Cardiac muscle cell (in vitro differentiated cells and primary cell): ENCODE measurements at places on chromosomes 3 and 15. TPM values are rescaled to one million over a fixed set of nuclear protein-coding genes. Genes with fewer than 3 reads are reported as not detected.

The ERICH6 gene
- 0.18 TPM in 1 of 2 replicates, not detected in the other for total RNA-seq

The TJP1 gene
- 76.2 and 93.9 TPM in 2 replicates for total RNA-seq

The TICRR gene
- total RNA-seq = 3.8 and 11.0 TPM in 2 replicates

The LYZL4 gene
- 4.3 and 5.4 TPM in 2 replicates for total RNA-seq

The SAMMSON gene
- total RNA-seq = 0.06 TPM in 1 of 2 replicates, not detected in the other

The LRRC15 gene
- total RNA-seq = 0.06 TPM in 1 of 2 replicates, not detected in the other

- no peak for DNase-seq
These were observed 317.5 kb downstream of the BCHE start for GRCh38 chr3:165519687-165520086.

GRCh38 chr15:36626141-36626800, 46.8 kb downstream of the CDIN1 start:
- no peak for DNase-seq

- peak; percentile 6 for DNase-seq
These were observed 520 bp downstream of the MESD start for GRCh38 chr15:80989081-80989517.

GRCh38 chr15:48802257-48802656, 8.6 kb downstream of the CEP152 start:
- no peak for DNase-seq

GRCh38 chr3:53426918-53427317, 67.5 kb upstream of the CACNA1D start:
- DNase-seq = no peak

DNA sequence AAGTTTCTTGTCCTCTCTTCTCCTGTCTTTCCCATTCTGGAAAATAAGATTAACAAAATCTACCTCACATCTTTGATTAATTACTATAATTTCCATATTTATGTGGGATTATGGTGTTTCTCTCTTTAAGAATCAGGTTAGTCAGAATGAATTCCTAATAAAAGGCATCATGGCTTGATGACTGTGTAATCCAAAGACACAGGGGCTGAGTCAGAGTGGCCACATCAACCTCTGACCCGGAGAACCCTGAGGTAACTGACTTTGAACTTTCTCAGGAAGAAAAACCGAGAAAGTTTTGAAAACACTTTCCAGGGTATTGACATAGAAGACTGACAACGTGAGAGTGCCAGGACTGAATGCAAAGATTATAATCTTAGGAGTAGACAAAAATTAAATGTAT, 170.3 kb upstream of the MCTP2 start:
- DNase-seq = no peak

DNA sequence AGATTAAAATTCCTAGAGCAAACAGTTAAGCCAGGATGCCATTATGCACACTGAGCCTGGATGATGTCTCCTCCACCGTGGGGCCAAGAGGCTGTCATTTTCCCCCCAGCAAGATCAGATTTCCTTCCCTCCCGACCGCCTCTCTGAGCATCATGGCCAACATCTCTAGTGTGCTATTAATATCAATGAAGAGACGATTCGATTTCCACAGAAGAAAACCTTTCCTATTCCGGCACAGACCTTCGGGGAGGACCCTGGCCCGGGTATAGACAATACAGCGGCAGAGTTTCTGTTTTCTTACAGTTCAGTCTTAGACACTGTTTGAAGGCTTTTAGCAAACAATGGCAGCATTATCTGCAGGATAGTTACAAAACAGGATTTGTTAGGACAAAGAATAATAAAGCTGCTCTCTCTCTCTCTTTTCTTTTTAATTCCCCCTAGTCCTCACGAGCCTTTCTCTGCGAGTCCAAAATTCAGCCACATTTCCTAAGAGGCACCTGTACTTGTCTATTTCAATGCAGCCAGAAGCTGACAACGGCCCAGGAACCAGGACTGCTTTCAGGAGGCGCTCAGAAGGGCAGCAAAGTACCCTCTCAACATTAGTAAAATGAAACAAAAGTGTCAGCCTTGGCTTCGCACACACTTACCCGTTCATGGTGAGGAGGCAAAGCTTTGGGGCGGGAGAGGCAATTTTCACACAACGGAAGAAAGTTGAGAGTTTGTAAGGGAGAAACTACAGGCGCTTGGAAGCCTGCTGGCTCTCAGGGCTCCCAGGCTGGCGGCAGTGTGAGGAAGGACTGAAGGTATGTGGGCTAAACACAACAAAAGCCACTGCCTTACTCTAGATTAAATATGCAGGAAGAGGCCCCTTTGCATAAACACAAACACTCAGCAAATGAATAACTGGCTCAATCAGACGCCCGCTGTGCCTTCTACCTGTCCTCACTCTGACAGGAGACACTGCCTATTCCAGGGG, 278.0 kb downstream of the FOXP1 start:
- DNase-seq = peak; percentile 45

DNA sequence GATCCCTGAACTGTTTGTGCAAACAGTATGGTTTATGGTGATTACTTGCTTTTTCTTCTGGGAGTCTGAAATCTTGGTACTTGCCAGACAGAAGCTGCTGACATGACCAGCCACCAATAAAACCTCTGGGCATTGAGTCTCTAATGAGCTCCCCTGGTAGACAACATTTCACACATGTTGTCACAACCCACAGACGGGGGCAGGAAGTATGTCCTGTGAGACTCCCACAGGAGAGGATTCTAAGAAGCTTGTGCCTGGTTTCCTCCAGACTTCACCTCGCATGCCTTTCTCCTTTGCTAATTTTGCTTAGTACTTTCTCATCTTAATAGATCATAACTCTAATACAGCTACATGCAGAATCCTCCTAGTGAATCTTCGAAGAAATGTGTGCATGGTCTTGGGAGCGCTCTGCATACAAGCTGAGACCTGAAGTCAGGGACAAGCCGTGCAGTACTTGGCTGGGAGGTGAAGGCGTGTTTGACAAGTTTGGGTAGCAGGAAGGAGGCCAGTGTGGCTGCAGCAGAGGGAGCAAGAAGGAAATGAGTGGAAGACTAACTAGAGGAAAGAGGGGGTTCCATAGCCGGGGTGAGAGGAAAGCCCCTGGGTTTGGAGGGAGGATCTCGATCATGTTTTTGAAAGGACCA, 49.0 kb downstream of the B3GNT5 start:
- DNase-seq = no peak

GRCh38 chr3:63613561-63613960, 38.9 kb upstream of the SNTN start:
- no peak for DNase-seq

DNA sequence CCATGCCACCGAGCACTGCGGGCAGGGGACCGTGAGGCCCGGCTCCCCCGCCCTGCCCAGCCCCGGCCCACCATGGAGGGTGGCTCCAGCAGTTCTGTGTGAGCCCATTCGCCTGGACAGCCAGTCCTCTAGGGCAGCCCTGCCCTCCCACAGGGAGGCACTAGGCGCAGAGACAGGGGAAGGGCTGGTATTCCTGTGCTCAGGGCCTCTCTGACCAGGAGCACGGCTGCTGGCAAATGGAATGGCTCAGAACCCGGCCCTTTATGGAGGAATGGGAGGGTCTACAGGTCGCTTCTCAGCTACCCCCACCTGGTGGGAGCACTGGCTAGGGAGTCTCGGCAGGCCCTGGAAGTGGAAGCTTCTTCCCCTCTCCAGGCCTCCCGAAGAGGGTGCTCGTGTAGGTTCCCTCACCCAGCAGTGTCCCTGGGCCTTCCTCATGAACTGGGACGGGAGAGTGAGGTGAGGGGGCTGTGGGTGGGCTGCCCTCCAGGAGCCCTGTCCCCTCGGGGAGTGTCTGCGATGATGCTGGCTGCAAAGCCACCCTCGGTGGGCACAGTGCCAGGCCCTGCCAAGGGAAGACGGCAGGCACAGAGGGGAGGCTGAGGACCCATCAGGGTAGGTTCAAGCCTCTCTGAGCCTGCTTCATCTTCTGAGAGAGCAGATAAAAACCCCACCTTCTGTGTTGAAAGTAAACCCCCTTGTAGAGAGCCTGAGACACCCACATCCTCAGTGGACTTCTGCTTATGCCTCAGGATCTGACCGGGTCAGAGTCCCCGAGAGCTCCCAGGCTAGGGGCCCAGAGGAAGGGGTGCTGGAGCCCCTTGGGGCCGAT, 1.5 kb downstream of the MELTF start:
- no peak for DNase-seq

DNA sequence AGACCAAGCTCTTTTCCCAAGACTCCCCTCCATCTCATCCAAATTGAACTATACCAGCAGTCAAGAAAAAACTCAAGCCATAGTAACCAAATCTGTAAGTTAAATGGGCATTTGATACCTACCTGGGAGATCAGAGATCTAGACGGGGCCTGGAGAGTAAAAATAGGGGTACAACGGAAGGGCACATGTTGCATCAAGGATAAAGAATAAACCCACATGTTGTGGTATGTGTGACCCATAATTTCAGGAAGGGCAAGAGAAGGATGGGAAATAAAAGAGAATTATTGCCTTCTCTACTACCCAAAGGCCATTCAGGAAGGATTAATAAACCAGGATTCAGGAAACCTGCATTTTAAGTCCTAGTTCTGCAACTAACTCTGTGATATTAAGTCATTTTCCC, 1.5 kb downstream of the TEX55 start:
- no peak for DNase-seq

GRCh38 chr15:62528505-62528904, 363.4 kb upstream of the C2CD4B start:
- no peak for DNase-seq

- DNase-seq = peak; percentile 72
These were observed at the start of gene HDGFL3 for GRCh38 chr15:83207660-83208366. HDGFL3 (minus strand) TSS chr15:83207823; CDS start chr15:83207414, 409 bp downstream.

DNA sequence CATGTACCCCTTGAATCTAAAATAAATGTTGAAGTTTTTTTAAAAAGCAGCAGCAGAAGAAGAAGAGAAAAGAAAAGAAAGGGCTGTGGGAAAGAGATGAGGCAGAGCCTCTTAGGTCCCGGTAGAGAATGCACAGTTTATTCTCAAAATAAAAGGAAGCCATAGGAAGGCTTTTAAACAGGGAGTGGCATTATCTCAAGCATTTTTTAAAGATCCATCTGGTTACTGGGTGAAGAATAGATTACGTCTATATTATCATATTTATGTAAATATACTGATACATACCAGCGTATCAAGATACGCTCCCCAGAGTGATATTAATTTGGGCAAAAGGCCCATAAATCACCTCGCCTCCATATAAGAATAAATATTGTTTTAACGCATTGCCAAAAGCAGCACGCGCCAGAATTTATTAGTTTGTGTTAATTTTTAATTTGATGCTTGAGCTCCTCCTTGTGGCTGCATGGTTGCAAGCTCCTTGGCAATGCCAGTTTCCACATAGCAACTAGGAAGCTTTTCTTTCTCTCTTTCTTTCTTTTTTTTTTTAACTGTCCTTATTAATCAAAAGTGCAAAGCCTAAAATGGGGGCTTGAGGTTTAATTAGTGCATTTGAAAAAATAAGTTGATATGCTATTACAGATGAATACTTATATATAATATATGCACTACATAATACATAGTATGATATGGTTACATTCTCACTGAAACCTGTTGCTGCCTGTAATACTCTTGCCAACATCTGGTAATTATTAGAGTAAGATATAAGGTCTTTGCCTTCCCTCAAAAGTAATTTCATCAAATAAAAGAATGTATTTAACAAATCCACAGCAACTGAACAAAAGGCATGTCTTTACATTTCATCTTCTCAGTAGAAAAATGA, 242.8 kb upstream of the UBE2E2 start:
- DNase-seq = peak; percentile 67

GRCh38 chr15:90774731-90775514, 57.8 kb downstream of the BLM start:
- peak; percentile 31 for DNase-seq

- DNase-seq = no peak
These were observed 303.1 kb upstream of the SEMA6D start for GRCh38 chr15:47414207-47414606.

- DNase-seq = no peak
These were observed 162.2 kb downstream of the VGLL4 start for GRCh38 chr3:11481556-11481955.

DNA sequence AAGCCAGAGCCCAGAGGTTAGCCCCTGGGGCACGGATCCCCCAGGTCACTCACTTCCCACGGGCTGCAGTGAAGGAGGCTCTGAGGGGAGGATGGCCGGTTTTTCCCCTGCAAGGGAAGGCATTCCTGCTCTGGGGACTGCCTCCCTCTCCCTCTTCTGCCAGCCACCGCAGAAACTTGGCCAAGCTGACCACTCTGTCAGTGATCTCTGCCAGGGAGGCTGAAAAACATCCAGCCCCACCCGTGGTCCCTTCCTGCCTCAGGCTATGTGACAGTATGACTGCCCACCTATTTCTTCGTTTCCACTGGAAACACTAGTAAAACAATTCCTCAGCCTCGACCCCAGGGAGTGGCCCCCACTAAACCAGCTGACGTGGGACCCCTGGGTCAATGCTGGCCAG, 14.6 kb upstream of the FANCD2 start:
- peak; percentile 51 for DNase-seq

- DNase-seq = no peak
These were observed 36.9 kb downstream of the RFTN1 start for GRCh38 chr3:16476636-16477035.

- no peak for DNase-seq
These were observed 254.6 kb downstream of the UACA start for GRCh38 chr15:70508561-70509281.

GRCh38 chr15:75361989-75362641, 6.3 kb downstream of the MAN2C1 start:
- no peak for DNase-seq

- no peak for DNase-seq
These were observed 71.7 kb upstream of the ABHD2 start for GRCh38 chr15:89016549-89017041.
